Effector CD8-positive, alpha-beta T cell (primary cell): ENCODE measurements at places on chromosomes 12 and 14.
A peak's percentile ranks its signal among the peaks of the same experiment; 100 is the strongest.

DNA sequence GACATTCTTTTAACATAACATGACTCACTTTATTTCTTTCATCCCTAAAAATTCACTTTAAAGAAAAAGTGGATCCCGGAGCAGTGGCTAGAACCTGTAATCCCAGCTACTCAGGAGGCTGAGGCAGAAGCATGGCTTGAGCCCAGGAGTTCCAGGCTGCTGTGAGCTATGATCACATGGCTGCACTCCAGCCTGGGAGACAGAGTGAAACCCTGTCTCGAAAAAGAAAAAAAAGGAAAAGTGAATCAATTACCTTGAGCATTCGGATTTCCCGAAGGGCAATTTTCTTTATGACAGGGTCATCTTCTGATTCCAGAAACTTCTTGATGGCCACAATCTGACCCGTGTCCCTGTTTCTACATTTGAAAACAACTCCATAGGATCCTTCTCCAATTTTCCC is 1.2 kb downstream of the CDKL1 start:
- DNase-seq, result no peak

GRCh38 chr12:131274906-131275305 is 321.2 kb downstream of the ADGRD1 start:
- DNase-seq, result no peak

GRCh38 chr12:67651132-67651695 is 2.7 kb downstream of the DYRK2 start:
- DNase-seq, result no peak

DNA sequence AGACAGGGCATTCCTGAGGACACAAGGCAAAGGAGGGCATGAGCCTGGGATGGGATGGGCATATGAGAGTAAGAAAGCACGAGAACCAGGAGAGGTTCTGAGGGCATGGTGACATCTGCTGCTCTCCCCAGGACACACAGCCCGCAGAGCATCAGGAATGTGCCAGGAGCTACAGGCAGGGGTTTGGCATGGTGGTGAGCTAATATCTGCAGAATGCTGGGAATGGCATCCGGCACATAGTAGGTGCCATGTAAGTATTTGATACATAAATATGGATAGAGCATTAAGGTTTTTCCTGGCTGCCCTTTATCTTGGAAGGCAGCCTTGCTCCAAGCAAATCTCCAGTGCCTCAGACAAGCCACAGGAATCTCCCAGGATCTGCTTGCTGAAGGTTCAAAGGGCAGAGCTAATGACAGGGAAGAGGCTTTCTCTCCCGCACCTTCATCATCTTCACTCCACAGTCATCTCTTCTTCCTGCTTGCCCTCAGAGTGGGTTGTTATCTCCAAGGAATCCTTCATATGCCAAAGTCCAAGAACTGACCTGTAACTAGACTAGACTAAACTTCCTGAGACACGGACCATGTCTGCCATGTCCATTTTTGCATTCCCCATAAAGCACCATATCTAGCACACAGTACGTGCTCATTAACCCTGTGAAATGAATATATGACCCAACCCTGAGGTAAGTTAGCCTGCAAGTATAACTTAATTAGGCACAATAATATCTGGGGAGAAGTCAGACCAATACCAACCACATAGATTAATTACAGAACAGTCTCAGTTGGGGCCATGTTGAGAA is 62.0 kb upstream of the SCN8A start:
- DNase-seq, result no peak

DNA sequence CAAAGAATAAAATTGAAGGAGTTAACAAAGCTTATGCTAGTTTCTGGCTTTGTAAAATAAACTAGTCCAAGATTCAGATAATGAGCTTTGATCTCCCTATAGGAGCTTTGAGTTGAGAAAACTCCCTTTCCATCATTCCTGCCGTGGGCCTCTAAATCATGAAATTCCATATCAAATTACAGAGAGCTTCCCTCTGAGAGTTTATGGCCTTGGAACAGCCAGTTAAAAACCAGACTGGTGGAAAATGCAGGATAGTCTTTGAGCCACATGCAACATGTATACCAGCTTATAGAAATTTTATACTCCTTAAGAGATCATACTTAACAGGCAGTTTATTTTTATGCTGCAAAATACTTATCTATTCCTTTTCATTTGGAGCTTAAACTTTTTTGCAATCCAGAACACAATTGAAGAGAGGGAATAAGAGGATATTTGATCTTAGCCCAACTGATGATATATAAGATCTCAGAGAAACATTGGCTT is 175.8 kb upstream of the ATP2B1 start:
- DNase-seq, result no peak

DNA sequence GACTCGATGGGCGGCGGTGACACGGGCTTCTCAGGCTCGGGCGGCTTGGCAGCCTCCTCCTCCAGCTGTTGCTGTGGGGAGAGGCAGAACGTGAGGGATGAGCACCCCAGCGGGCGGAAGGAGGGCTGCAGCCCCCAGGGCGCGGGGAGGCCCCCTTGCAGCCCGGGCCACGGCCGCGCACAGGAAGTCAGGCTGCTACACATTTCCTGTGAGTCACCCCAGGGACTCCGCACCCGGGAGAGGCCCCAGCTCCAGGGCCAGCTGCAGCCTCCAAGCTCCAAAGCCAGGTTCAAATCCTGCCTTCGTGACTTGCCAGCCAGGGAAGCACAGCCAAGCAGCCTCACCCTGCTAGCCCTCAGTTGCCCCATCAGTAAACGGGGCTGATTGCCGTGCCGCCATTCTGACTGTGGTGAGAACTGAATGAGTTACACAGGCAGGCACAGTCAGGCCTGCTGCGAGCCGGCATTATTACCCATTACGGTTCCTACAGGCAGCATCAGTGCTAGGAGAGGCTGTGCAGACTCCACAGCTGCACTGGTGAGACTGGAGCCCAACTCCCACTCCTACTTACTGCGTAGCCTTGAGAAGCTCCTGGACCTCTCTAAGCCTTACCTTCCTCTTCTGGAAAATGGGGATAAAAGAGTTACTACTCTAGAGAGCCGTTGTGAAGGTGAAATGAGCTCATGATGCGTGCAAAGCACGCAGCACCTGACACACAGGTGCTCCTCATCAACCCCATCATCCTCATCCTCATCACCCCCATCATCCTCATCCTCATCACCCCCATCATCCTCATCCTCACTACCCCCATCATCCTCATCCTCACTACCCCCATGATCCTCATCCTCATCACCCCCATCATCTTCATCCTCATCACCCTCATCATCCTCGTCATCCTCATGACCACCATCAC is 100.9 kb downstream of the NCOR2 start:
- DNase-seq, result peak; percentile 75

- DNase-seq, result no peak
These were observed 14.6 kb upstream of the EIF5 start for GRCh38 chr14:103319422-103319821.

- no peak for DNase-seq
These were observed 48.7 kb downstream of the CCDC88C start for GRCh38 chr14:91368776-91369416.
